Fibroblast of villous mesenchyme (primary cell): ENCODE measurements at places on chromosomes 12 and 14.
A peak's percentile ranks its signal among the peaks of the same experiment; 100 is the strongest.

DNA sequence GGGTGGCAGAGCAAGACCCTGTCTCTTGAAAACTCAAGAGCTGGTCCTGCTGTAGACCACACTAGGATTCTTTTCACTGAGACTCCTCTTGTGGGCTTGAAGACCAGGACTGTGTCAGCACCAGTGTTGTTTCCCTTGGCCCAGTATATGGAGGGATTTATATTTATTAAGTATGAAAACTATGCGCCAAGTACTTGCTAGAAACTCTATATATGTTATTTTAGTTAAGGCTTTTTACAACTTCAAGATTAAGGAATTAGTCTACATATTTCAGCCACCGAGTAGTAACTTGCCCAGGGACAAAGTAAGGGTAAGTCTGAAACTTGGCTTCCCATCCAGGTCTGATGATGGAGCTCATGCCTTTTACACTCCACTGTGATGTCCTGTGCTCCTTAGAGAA, 488.4 kb downstream of the PCNX1 start:
- DNase-seq: no peak

- DNase-seq: no peak
Observed at GRCh38 chr14:53622447-53622846, 334.2 kb downstream of the BMP4 start.

- DNase-seq: no peak
Observed at GRCh38 chr14:69073915-69074314, 79.0 kb downstream of the DCAF5 start.

DNA sequence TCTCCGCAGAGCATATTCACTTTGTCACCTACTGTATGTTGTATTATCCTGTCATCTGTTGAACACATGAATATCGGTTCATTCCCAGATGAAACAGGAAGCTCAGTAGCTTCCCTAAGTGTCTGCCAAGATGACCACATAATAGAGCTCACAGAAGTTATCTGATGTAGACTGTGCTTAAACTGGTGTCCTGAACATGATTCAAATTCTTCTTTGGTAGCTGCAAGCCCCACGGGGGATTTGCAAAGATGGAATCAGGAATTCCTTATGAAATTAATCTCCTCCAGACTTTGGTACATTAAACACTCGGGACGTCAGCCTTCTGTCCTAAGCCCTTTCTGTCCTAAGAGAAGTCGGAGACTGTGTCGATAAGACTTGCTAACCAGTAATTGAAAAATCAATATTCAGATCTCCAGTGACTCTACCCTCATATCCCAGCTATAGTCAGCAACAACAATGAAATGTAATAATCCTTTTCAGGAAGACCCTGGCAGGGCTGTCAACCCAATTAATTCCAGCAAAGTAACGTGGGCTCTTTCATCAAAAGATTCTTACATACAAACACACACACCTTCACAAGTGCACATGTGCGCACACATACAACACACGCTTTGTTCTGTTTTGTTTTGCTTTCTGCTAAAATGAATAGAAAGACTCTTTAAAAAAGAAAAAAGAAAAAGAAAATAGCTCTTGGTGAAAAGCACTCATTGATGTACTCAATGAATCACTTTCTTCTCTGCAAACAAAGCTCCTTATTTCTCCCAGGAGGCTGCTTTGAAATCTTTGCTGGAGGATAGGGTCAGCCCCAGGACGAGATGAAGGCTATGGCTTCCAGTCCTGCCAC, 127.2 kb downstream of the RIMBP2 start:
- no peak for DNase-seq

DNA sequence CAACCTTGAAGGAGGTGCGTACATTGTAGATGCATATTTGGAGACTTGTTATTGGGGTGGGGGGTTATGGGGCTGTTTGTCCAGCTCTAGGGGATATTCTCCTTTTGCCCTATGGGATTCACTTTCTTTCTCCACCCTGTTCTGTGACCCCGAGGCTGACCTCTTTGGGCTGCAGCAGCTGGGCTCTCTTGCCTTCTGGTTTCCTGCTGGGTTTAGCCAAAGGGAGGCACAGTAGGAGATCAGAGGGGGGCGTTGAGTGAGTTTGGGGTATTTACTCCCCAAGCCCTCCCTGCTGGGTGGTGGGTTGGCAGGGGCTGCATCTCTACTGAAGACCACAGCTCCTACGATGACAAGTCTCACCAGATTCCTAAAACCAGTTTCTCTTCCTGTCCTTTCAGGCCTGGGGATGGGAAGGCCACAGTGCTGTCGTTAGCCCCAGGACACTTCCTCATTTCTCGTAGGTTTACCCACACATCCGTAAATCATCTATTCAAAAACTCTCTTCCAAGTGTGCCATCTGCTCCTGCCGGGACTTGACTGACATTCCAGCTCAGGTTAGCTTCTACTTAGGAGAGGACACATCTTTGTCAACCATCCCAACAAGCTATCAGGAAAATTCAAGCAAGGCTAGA, 127.1 kb downstream of the TMEM30B start:
- DNase-seq: no peak

- DNase-seq: peak; percentile 36
Observed at GRCh38 chr14:85533861-85534291, 3.9 kb downstream of the FLRT2 start.

DNA sequence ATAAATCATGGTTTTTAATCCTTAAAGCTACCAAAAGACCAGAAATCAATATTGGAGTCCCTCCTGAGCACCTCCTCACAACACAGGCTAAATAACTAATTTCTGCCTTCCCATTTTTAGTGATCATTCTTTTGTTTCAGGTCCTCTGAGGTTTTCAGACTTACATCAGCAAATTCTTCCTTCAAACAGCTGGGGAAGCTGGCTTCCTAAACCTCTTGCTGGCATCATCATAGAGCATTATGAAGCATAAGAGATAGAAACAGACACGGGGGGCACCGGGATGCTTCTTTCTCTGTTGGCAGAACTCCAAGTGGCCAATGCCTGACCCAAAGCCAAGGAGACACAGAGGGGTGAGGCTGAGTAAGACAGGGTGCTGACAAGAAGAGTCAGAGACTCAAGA, 47.9 kb upstream of the DBX2 start:
- no peak for DNase-seq

DNA sequence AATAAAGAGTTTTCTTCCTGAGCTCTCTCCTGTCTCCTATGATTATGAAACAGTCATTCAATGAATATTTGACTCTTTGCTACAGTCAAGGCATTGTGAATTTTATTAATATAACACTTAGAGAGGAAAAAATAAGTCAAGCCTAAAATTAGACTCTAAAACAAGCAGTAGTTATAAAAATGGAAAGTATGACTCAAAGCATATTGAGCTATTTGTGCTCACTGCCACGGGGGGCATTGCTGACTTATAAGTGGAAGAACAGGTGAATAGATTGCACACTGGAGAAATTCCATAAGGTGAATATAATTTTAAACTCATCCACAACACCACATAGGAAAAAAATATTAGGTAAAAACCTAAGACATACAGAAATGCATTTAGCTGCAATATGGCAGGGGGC, 87.7 kb upstream of the CCDC196 start:
- DNase-seq: no peak

DNA sequence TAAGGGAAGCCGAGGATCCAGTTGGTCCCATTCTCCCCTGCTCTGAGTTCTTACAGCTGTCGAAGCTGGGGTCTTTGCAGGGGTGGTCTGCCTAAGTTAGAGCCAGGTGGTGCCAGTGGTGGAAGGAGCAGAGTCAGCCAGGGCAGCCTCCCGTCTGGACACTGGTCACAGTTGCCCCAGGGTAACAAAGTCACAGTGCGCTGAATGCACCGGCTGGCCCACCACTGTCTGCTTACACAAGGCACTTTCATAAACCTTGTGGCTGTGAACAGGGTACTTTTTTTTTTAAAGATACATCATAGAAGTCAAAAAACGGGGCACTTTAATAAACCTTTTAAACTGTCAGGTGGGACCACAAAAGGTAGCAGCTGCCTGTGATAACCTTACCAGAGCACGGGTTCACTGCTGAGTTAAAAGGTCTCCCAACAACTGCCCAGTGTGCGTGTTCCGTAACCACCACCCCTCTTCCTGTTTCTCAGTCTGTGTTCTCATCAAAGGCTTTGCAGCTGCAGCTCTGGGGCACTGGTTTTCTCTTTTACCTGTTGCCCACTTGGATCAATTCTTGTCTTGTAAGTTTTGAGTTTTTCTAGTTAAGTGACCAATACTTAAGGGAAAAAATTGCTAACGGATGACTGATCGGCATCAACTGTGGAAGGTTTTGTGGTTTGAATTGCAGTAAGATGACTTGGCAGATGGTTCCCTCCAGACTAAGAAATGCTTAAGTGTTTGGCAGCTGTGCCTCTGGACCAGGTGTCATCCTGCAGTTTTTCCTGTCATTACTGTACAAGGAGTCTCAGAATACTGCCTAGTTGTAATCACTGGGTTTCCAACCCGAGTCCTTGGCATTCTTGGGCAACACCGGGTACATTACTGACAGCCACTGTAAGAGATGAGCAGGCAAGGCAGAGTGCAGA, 55.9 kb downstream of the DYNC1H1 start:
- peak; percentile 7 for DNase-seq

DNA sequence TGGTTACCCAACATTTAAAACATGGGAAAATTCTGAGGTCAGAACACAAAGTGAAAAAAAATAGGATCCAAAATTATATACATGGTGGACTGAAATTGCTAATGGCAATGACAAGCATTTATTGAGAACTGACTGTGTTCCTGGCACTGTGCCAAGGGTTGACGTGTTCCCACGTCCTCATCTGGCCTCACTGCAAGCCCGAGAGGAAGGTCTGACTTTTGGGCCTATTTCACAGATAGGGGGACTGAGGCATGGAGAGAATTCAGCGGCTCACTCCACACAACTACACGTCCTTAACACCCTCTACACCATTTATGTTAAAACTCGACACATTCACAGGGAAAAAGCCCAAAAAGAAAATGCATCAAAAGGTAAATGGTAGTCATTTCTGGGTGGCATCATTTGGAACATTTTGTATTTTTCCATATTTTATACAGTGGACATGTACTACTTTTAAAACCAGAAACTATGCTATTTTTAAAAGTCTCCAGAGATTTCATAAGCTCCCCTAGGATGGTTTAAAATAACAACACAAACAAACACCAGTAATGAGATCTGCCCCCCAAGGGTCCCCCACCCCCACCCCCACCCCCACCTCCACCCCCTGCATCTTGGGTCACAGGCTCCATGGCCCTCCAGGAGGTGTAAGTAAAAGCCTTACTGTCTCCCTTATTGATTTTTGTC, 27.7 kb downstream of the CLMN start:
- DNase-seq: peak; percentile 13

DNA sequence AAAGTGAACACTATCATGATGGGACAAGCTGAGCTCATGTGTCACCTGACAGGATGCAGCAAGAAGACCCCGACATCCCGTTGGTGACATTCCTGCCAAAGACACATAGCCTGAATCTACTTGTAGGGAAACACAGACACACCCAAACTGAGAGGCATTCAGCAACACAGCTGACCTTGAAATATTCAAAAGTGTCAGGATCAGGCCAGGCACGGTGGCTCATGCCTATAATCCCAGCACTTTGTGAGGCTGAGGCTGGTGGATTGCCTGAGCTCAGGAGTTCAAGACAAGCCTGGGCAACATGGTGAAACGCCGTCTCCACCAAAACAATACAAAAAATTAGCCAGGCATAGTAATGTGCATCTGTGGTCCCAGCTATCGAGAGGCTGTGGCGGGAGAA, 232.0 kb upstream of the PLXNC1 start:
- DNase-seq: no peak

- no peak for DNase-seq
Observed at GRCh38 chr14:32637582-32637981, 301.1 kb upstream of the NPAS3 start.

DNA sequence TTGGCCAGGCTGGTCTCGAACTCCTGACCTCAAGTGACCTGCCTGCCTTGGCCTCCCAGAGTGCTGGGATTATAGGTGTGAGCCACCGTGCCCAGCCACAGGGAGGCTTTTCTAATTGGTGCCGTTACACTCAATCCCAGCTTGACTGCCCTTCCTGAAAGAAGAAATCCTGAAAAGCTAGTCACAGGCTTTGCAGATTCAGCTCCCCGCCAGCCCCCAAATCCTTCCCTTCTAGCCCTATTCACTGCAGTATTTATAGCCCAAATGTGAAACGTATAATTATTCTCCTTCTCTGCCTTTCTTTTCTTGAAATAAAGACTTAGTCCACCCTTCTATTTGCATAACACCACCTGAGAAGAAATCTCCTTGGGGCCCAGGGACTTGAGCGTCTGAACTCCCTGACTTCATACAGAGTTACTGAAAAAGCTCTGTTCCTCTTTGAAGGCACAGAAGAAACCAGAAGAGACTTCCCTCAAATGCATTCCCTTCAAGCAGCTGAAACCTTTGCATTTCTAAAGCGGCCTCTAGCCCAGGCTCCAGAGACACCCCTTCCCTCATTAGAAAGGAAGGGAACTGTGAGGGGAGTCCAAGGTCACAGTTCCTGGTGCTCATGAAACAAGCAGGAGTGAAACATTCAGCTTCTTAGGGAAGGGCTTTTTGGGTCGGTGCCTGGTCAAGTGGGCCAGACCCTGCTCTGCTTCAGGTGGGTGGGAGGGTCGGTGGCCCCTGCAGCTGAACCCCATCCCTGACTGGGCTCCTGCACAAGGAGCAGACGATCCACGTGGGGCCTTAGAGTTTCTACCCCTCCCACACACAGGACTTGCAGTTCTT, 42.3 kb upstream of the BATF start:
- DNase-seq: no peak
